NCI-H2171 (cell line): ENCODE measurements at places on chromosomes 3 and 15.

DNA sequence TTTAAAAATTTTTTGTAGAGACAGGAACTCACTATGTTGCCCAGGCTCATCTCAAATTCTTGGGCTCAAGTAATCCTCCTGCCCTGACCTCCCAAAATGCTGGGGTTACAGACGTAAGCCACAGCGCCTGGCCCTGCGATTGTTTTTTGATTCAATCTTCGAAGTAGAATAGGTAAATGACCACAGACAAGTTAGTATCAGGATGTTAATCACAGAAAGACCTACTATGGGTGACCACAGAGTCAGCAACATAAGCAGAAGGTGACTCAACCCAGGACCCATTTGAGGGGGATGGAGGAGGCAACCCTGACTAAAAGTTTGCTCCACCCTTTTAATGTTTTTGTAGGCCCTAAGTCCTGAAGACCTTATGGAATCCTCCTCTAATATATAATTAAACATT, 10.0 kb upstream of the USP3 start:
- no peak for DNase-seq

DNA sequence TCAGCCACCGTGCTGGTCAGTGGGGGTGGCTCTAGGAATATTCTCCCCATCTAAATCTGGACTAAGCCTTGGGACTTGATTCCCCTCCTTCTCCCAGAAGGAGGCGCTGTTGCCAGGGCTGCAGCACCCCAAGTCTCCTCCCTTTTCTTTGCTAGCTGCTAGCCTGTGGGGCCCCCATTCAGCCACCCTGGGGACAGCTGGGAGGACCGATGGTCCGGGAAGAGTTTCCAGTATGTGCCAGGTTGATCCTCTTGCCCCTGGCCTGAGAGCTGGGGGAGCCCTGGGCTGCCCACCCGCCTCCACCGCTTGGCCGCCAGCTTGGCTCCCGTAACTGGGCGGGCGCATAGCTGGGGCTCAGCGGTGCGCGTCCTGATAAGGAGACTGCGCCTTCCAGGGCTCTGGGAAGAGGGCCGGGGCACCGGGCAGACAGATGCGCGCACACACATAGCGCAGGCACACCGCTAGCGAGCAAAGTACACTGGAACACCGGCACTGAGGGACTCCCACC, 4.2 kb downstream of the SMAD6 start:
- DNase-seq: no peak

- DNase-seq: no peak
These were observed 764.8 kb upstream of the CADM2 start for GRCh38 chr3:84194029-84194428.

DNA sequence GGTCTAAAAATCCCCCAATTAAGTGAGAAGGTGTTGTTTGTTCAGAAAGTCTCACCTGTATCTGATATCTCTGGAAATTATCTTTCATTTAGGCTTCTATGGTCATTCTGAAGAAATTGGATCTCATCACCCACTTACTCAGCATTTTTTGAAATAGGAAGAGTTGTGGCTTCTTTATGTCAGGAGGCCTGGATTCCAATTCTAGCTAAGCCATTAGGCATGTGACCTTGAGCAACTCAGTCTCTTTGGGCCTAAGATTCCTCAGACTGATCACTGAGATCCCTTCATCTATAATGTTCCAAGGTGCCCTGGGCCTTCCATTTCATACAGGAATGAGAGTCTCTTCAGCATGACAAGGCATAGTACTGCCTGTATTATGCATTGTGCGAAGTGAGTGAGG, 70.3 kb downstream of the ARHGEF26 start:
- no peak for DNase-seq

GRCh38 chr3:51997935-51998596, 2.4 kb upstream of the RPL29 start:
- no peak for DNase-seq

DNA sequence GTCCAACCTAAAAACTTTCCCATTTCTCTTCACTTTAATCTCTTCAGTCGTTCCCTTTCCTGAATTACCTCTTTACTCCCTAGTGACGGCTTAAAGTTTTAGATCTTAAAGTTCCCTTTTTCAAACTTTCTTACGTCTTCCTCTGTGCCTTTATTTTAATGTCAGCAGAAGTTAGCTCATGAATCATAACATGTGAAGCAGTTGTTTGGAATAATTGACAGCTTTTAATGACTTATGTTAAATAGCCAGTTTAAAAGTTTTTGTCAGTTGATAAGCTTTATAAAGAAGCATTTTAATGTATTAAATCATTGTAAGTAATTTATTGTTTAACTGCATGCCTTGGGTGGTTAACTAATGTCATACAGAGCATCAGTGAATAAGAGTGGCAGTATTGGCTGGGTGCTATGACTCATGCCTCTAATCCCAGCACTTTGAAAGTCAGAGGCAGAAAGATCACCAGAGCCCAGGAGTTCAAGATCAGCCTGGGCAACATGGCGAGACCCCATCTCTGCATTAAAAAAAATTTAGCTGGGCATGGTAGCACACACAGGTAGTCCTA, 33.9 kb downstream of the PIK3CA start:
- DNase-seq: no peak

GRCh38 chr3:31499281-31499680, 33.4 kb upstream of the STT3B start:
- no peak for DNase-seq

GRCh38 chr3:129100274-129100673, 21.3 kb downstream of the RAB43 start:
- DNase-seq: no peak

DNA sequence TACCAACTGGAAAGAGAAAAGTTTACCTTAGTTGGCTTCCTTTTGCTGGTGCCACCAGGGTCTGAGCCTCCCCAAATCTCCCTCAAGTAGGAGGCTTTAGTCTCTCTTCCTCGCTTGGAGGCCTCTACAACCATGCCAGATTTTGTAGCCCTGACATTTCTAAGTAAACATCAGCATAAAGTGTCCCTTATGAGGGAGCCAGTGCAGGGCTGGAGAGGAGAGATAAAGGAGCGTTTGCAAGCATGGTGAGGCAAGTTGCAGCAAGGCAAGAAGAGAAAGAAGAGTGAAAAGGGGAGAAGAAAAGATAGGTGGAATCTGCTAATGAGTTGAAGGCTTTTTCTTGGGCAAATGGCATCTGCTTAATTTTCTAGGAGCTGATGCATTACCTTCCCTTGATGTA, 82.7 kb upstream of the FNDC3B start:
- DNase-seq: no peak

DNA sequence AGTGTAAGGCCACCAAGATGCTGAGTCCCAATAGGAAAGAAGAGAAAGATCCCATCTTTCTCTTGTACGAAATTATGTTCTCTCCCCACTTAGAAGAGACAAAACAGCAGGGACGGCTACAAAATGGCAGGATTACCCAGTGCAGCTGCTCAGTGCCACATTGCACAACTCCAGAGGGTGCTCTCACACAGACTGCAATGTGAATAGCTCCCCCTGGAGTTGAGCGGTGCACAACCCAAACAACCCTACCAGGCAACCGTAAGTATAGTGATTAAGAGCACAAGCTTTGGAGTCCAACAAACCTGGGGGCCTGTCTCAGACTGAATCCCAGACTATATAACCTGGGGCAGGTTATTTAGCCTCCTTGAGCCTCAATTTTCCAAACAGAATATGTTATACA, 3.1 kb upstream of the BHLHE40 start:
- DNase-seq: no peak

GRCh38 chr3:190498293-190498692, 15.6 kb upstream of the IL1RAP start:
- no peak for DNase-seq

DNA sequence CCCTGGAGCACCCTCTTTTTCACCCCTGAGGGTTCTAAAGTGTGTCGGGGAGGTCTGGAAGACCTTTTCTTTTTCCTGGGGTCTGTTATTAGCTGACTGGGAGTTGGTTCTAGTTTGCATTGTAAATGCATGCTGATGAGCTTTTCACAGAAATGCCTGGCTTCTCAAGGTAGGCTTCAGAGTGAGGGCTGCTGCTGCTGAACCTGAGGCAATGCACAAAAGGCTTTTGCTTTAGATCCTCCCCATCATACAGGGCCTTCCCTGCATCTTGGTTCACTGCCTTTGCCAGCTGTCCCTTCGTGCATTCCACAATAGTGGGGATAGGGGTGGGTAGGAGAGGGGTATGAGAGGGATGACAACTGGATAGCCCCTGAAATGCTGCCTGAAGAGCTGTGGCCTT, 46.6 kb downstream of the FAH start:
- DNase-seq: no peak

GRCh38 chr3:66181764-66182163, 39.0 kb upstream of the SLC25A26 start:
- no peak for DNase-seq

GRCh38 chr3:35772381-35773015, 133.2 kb downstream of the ARPP21 start:
- peak; percentile 4 for DNase-seq

DNA sequence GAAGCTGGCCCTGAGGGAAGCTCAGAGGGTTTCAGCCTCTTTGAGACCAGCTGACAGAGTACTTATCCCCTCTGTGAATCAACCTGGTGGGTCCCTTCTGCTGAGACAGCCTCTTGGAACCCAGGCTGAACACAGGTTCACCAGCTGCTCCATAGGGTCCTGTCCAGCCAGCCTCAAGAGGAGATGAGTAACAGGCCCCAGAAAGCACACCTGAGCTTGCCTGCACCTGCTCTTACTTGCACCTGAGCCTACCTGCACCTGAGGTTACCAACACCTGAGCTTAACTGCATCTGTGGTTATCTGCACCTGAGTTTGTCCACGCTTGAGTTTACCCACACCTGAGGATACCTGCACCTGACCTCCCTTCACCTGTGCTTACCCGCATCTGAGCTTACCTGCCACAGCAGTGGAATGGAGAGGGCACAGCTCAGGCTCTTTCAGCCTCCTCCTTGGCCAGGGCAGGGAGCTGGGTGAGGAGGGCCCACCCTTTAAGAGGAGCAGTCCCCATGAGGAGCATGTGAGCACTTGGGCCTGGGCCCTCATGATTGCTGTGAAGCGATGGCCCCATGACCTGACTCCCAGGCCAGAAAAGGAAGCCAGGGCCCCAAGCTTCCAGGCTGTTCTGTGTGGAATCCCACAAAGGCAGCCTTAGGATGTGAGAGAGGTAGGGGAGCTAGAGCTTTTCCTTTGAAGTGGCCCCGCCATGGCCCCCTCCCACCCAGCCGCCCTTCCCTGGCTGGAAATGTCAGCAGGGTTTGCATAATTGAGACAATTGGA, at the start of gene TRPM1:
Gene TRPM1, minus strand, starts transcription at position 464 of the 777 bp plus-strand sequence. CDS start 20,370 bp downstream, outside the sequence.
- no peak for DNase-seq

- DNase-seq: no peak
These were observed 76.1 kb downstream of the FRMD4B start for GRCh38 chr3:69309814-69310213.

DNA sequence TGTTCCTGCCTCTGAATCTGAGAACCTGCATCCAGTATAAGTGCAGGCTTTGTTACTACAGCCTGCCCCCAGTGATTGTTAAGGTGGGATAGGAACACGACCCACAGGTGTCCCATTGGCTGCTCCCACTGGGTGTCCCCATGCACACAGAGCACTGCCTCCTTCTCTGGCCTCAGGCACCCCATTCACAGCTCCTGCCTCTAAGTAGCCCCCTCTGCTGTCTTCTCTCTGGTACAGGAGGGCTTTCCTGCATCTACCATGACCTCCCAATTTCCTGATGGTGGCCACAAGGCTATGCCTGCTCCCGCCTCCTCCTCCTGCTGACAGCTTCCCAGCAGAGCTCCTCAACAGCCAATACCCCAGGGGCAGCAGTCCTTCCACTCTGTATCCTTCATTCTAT, 238.6 kb upstream of the TMC3 start:
- DNase-seq: no peak

DNA sequence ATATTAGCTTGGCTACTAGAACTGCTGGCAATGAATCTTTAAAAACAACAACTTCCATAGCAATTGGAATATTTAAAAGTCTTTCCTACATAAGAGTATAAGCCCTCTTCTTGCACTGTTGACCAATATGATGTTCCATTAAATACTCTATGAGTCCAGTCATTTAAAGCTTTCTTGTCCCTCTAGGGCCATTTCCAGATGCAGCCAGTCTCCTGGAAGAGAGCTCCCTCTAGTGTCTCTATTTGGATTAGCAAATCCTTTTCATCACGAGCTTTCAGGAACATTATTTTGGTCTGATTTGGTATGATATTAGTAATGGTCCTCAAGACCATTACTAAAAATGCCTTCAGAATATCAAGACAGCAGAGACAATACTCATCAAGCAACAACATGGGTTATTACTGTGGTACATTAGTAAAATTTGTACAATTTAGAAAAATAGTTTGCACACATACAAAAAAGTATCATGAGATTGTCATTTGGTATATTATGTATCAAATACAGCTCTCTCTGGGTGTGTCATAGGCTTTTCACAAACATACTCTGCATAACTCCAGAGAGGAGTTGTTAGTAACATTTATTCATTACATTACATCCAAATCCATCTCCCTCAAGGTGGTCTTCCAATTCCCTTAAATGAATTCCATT, 101.3 kb downstream of the DPH6 start:
- DNase-seq: peak; percentile 0

- no peak for DNase-seq
These were observed 106.3 kb downstream of the CADPS start for GRCh38 chr3:62768896-62769295.

DNA sequence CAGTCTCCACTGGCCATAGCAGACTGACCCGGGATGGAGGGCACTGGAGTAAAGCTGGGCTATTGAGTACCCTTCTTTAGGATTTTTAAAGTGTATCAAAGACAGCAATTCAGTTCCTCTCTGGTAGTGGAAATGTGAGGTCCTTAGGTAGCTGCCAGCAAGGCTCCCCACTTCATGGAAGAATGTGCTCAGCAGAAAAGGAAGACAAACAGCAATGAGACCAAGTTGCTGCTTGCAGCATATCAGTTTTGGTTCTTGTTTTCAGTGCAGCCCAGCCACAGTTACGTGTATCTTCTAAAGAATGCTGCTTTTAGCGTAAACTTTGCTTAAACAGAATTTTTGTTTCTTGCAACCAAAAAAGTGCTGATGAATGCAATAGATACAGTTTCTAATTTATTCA, 374.0 kb upstream of the CBLB start:
- DNase-seq: no peak

DNA sequence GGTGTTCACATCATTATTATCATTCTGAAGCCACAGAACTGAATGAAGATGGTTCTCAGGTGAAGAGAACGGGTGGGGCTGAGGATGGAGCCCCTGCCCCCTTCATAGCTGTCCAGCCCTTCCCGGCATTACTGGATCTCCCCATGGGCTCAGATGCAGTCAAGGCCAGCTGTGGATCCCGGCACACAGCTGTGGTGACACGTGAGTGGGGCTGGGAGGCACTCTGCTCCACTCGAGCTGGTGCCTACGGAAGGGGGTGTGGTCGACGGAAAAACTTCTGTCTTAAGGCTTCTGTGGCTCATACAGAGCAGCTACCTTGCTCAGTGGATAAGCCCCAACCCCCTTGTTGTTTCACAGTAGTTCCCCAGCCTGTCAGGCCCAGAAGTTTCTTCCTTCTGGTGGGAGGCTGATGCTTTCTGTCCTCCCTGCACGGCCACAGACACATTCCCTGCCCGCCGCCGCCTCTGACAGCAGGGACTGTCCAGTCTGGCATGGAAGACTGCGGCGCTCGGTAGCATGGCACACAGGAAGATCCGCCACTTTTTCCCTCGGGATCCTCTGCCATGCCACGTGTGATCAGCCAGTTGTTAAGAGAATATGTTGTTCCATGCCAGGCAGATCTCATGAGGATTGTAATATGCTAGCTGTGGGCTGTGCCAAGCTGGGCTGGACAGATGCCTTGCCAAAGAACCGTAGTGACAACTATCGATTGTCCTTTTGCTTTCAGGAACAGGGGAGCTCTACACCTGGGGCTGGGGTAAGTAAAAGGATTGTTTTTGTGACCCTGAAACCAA, 5.8 kb downstream of the RCCD1 start:
- no peak for DNase-seq
